ENCODE measurements at places on chromosomes 5 and 9.

DNA sequence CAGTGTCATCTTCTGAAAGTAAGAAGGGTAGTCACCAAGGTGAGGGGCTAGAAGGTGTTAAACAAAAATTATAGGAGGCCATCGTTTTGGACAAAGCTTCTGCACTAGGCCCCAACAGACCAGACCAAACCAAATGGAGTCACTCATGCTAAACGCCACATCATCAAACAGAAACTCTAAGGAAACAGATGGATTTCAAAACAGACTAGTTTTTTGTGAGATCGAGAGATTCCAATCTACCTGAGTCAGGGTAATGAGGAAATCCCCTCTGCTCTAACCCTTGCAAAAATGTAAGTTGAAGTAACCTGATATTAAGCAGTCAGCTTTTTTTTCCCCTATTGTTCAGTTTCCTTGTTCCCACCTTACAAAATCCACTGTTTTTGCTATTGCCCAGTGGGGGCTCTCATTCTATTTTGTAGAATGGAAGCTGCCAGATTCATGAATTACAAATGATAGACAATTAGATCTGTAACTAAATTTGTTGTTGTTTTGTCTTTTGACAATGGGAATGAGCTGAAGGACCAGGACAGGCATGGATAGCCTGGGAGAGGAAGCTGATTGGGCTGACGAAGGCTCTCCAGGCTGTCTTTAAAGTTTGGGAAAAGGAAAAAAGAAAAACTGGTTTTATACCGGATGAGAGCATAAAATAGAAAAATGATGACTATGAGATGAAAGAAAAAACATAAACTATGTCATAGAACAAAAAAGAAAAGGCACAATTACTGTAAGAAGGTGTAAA lies 94.7 kb upstream of the ADAMTSL1 start:
- no peaks in the 10 kb centered on the region for H3K4me1 ChIP-seq
- no peaks in the 10 kb centered on the region for H3K36me3 ChIP-seq
- H3K27ac ChIP-seq: no peak overlapping the region
- no peak for DNase-seq
- no peak overlapping the region for H3K4me3 ChIP-seq

DNA sequence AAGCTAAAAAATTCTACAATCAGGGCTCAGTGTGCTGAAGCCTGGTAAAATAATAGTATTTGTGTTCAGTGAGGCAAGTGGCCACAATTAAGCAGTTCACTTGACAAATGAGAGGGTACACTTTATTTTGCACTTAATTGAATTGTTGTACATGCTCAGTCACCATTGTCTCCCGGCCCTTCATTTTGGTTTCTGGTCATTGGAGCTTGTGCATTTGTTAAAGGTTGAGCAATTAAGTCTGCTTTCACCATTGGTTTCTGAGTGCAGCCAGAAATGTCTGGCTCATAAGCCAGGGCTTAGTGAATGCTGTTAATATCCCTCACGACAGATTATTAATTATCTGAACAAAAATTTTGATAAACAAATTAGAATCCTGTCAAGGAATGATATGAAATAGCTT lies 89.6 kb downstream of the PRDM6 start:
- no peaks in the 10 kb centered on the region for H3K27me3 ChIP-seq
- no peaks in the 10 kb centered on the region for H3K4me1 ChIP-seq
- no peak for DNase-seq
- H3K36me3 ChIP-seq: no peaks in the 10 kb centered on the region
- H3K27ac ChIP-seq: no peak overlapping the region

- no peaks in the 10 kb centered on the region for H3K36me3 ChIP-seq
- DNase-seq: no peak
- no peaks in the 10 kb centered on the region for H3K4me1 ChIP-seq
- no peak overlapping the region for H3K27ac ChIP-seq
- H3K4me3 ChIP-seq: no peak overlapping the region
Measured at GRCh38 chr5:170113522-170113900, 7.8 kb downstream of the FOXI1 start.

- no peaks in the 10 kb centered on the region for H3K27me3 ChIP-seq
- no peak overlapping the region for H3K27ac ChIP-seq
- DNase-seq: no peak
Measured at GRCh38 chr5:131022811-131023497, 142.1 kb downstream of the HINT1 start.

GRCh38 chr5:170632985-170633234 lies 129.1 kb downstream of the KCNIP1 start:
- peaks cover 33% of the 10 kb centered on the region for H3K4me1 ChIP-seq
- peak overlapping the region; percentile 12 for H3K4me3 ChIP-seq
- H3K27ac ChIP-seq: peak overlapping the region; percentile 83

DNA sequence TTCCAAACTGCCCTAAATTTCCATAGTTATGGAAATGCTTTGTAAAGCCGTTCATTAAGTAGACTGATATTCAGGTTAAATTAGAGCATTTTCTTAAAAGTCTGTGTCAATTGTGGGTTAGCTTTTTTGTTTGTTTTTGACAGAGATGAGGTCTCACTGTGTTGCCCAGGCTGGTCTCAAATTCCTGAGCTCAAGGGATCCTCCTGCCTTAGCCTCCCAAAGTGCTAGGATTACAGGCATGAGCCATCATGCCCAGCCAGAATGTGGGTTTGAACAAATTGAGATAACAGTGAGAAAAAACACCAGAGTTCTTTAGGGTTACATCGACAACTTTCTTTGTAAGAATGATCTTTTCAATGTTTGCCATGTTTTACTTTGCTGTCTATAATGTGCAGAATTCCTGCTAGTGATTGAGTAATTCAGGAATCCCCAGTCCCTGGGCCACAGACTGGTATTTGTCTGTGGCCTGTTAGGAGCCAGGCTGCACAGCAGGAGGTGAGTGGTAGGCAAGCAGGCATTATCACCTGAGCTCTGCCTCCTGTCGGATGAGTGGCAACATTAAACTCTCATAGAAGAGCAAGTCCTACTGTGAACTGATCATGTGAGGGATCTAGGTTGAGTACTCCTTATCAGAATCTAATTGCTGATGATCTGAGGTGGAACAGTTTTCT lies 80.5 kb downstream of the RAI14 start:
- H3K27me3 ChIP-seq: no peaks in the 10 kb centered on the region
- no peak for DNase-seq
- no peak overlapping the region for H3K27ac ChIP-seq
- no peaks in the 10 kb centered on the region for H3K36me3 ChIP-seq
- H3K4me3 ChIP-seq: no peak overlapping the region

DNA sequence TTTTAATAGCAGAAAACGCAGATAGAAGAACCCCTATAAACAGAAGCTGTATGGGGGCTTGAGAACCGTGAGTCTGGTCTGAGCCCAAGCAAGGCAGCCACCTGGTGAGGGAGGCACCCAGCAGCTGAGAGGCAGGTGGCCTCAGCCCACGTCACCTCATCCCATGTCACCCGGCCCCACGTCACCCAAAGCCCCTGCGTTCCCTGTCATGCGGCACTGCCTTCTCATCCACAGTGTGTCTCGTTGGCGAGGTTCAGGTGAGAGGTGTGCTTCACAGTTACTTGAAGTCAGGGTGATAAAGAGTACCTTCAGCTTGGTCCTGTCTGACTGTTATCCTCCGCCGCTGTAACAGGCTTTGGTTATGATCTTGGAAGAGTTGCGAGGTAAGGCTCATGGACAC lies 80.6 kb upstream of the IRX4 start:
- no peak overlapping the region for H3K4me3 ChIP-seq
- no peaks in the 10 kb centered on the region for H3K27me3 ChIP-seq
- H3K36me3 ChIP-seq: no peaks in the 10 kb centered on the region
- no peak for DNase-seq
- no peak overlapping the region for H3K27ac ChIP-seq
- peaks cover 5% of the 10 kb centered on the region for H3K4me1 ChIP-seq

GRCh38 chr5:170809551-170809950 lies 26.0 kb downstream of the GABRP start:
- H3K36me3 ChIP-seq: no peaks in the 10 kb centered on the region
- no peak overlapping the region for H3K4me3 ChIP-seq
- DNase-seq: no peak
- no peaks in the 10 kb centered on the region for H3K4me1 ChIP-seq
- no peaks in the 10 kb centered on the region for H3K27me3 ChIP-seq

GRCh38 chr5:172453206-172453985 lies 929 bp downstream of the SH3PXD2B start:
- H3K27me3 ChIP-seq: no peaks in the 10 kb centered on the region
- peak overlapping the region; percentile 96 for H3K27ac ChIP-seq
- peak overlapping the region; percentile 83 for H3K4me3 ChIP-seq
- DNase-seq: no peak
- no peaks in the 10 kb centered on the region for H3K36me3 ChIP-seq

DNA sequence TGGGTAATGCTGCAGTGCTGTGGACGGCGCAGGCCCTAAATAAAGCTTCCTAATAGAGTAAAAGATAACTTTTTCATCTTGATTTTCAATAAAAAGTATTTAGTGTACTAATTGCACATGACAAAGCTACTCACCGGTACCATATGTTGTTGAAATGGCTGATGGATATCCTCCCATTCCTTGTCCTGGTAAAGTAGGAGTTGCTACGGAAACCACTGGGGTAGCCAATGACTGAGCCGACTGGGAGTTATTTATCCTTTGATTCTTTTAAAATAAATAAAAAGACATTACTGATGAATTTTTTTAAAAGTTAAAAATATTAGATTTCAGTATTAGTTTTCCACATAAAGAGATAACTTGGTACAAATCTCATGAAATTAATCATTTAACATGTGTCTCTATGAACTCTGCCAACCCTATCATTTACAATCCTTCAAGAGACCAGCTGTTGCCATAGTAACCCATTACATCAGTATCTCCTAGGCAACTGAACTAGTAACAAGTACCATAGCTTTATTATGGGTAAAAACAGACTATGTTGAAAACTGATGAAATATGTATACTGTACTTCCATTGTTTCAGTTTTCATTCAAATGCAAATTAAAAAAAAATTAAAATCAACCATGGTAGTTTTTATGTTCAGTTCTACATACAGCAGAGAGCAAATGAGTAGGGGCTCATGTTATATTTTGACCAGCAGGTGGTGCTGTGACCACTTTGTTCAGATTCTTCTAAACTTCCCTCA lies 153.7 kb downstream of the MEF2C start:
- no peak overlapping the region for H3K4me3 ChIP-seq
- H3K27me3 ChIP-seq: no peaks in the 10 kb centered on the region
- peak; percentile 87 for DNase-seq
- H3K36me3 ChIP-seq: no peaks in the 10 kb centered on the region

GRCh38 chr5:73534971-73535370 lies 30.5 kb downstream of the ANKRA2 start:
- no peak overlapping the region for H3K4me3 ChIP-seq
- no peak overlapping the region for H3K27ac ChIP-seq
- no peaks in the 10 kb centered on the region for H3K27me3 ChIP-seq
- H3K36me3 ChIP-seq: no peaks in the 10 kb centered on the region

GRCh38 chr5:135391116-135391868 lies 7.7 kb downstream of the MACROH2A1 start:
- DNase-seq: no peak
- peaks cover 13% of the 10 kb centered on the region for H3K4me1 ChIP-seq
- no peaks in the 10 kb centered on the region for H3K27me3 ChIP-seq
- H3K36me3 ChIP-seq: no peaks in the 10 kb centered on the region
- no peak overlapping the region for H3K4me3 ChIP-seq
- no peak overlapping the region for H3K27ac ChIP-seq

Data from testis (tissue), 5 donors.